ENCODE measurements at places on chromosomes 7 and 10.
A peak's percentile ranks its signal among the peaks of the same experiment; 100 is the strongest.

- DNase-seq = no peak
Measured at GRCh38 chr7:132456418-132456817, 119.9 kb downstream of the PLXNA4 start.

DNA sequence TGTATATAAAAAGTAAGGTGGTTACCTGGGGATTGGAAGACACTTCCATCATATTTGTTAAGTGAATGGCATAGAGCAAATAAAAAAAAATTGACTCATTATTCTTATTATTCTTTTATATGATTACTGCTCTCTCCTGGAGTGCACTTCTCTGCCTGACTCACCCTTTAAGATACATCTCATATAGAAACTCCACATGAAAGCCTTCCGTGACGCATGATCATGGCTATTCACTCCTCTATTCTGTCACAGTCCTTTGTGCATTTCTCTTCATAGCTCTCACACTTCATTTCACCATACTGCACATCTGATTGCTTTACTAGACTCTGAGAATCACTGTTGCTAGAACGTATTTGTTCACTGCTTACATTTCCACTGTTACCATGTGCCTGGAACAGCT is 597.3 kb downstream of the CNTNAP2 start:
- DNase-seq = no peak

DNA sequence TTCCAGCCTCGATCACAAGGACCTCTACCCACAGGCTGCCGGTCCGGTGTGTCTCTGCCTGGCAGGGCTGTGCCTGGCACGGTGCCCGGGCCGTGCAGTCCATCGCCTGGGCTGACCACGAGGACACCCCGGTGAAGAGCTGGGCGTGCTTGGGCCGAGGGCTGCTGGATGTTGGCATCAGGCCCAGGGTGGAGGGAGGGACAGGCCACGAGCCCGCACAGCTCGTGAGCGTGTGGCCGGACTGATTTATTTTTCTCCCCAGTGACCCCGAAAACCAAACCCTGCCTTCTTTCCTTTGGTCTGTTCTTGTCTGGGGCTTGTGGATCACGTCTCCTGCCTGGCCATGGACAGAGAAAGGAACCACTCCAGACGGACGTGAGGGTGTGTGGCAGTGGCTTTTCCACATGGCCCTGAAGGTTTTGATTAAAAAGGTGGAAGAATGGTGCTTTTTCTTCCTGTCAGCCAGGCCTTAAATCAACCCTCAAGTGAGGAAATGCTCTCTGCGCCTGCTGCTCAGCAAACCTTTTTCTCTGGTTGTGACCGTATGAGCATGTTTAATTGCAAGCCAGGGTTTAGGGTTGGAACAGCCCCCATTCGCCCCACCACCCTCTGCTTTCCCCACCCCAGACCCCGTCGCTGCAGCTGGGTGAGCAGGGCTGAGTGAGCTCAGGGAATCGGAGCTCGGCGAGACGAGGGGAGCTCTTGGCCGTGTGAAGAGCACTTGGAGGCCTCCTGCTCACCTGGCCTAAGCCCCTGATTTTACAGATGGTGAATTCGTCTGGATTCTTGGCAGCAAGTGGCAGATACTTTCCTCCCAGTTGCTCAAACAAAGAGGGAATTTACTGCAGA is 130.1 kb downstream of the RGS10 start:
- DNase-seq = peak; percentile 88

GRCh38 chr7:99019523-99020412 is 124.1 kb downstream of the SMURF1 start:
- no peak for DNase-seq

DNA sequence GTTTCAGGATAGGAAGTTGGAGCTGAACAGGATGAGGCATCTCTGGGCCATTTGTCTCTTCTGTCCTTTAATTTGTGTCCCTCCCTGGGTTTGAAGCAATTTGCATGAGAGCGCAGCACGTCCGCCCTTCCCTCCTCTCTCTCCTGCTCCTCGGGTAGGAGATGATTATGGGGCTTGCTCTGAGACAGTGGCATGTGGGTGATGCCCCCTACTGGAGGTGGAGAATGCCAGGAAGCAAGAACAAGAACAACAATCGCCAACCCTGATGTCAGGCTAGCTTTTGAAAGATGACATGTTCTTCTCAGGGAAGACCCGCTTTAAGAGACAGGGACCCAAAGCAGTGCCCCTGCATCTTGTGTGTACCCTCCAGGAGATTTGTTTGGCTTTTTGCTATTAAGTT is 63.9 kb upstream of the LOXL4 start:
- no peak for DNase-seq

- DNase-seq = no peak
Measured at GRCh38 chr10:43115881-43116595, 22.2 kb upstream of the CSGALNACT2 start.

- no peak for DNase-seq
Measured at GRCh38 chr10:120480848-120481247, 23.8 kb downstream of the PLPP4 start.

DNA sequence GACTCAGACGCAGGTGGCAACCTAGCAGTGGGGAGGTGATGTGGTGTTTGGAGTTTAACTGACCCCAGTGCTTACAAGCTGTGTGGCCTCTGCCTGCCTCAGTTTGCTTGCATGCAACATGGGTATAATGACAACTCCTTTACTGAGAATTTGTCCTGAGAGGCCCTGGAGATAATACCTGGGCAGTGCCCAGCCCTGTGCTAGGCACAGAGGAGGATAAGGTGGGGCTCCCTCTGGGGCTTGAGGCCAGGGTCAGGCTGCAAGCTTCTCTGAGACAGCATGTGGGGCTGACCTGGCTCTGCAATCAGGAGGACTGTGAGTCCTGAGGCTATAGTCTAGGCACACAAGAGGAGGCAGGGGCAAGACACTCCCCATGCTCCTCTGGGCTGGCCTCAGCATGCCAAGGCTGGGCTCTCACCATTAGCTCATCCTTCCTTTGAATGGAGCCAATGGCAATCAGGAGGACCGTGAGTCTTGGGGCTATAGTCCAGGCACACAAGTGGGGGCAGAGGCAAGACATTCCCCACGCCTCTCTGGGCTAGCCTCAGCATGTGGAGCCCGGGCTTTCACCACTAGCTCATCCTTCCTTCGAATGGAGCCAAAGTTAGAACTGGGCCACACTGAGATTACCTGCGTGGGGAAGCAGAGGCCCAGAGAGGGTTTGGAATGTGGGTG is 147.9 kb downstream of the RPS24 start:
- no peak for DNase-seq

DNA sequence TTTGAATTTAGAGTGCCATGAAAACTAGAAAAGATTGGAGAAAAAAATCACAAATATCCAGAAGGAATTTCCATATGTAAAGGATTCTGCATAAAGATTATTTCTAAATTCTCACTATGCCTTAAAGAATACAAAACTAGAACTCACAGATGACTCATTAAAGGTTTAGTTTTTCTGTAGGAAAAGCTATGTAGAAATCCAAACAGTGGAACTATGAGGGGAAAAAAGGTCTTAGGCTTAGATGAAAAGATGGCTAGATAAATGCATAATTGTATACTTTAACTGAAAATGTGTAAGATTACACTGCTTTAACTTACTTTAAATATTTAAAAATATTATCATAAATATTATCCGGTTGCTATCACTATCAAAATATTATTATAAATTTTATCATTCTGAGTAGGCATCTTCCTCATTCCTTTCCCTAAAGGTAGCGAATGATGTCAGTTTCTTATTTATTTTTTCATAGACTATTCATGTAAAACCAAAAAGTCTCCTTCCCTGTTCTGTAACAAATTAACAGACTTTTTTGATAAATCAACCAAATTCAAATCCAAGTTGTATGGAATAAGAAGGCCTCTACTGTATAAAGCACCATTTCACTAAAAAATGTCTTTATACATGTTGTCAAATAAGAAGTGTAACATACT is 69.1 kb upstream of the COMTD1 start:
- DNase-seq = no peak

DNA sequence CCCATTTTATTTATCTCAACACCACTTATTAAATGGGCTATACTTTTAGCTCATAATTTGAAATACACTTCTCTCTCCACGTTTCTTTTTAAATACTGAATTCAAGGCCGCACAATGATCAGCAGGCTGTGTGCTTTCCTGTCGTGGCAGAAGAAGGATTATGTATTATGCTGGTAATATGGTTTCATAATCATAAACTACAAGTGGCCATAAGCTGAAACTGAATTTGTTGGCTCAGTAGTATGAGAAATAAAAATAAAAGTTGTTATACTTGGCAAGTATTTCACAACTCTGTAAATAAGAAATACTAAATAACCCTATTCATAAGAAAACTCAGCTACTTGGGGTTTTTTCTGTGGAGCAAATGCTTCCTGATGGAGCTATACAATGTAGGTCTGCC is 313.6 kb downstream of the DOCK4 start:
- no peak for DNase-seq

DNA sequence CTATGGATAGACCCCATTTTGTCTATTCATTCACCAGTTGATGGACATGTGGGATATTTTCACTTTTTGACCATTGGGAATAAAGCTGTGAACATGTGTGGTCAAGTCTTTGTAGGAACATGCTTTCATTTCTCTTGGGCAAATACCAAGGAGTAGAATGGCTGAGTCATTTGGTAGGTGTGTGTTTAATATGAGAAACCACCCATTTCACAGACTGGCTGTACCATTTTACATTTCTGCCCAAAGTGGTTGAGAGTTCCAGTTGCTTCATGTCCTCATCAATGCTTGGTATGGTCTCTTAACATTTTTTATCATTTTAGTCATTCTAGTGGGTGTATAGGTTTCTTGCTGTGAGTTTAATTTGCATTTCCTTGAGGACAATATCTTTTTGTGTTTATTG is 124.9 kb upstream of the RHEB start:
- DNase-seq = no peak

DNA sequence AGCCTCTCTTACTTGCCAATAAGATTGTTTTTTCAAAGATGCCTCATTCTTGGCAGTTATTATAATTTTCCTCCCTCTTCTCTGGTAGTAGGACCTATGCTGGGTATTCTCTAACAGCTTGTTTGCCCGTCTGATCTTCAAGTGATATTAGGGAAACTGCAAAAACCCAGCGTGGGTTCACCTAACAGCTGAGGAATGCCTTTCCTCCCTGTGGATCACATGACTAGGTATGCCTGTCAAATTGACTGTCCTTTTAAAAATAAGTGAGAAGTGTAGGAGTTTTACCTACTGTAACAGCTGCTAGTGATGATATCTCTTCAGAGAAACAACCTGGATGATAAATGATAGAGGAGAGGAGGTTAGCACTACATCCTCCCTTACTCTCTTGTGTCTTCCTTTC is 22.0 kb downstream of the HECTD2 start:
- no peak for DNase-seq

DNA sequence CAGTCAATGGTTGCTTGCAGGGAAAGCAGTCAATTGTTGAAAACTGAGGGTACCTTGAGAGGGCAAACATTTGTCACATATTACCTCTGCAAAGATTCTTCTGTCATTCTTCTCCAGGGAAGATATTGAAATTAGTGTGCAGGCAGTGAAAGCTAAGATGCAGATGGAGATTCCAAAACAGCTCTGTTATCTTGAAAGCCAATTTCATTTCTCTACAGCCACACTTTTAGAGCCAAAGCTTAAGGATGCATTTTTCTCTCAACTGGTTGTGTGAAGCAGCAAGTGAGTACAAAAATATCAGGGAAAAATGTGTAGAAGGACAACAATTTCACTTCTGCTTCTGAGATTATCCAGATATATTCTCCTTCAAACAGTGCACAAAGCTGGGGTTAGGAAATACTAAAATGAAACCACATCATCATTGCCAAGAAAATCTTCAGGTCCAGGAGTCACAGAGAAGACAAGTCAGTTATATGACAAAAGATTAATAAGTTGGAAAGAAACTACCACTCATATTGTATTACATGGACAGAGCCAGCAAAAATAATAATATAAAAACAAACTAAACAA is 16.3 kb downstream of the SGMS1 start:
- DNase-seq = no peak

GRCh38 chr7:7104314-7104698 is 78.0 kb upstream of the C1GALT1 start:
- DNase-seq = no peak

DNA sequence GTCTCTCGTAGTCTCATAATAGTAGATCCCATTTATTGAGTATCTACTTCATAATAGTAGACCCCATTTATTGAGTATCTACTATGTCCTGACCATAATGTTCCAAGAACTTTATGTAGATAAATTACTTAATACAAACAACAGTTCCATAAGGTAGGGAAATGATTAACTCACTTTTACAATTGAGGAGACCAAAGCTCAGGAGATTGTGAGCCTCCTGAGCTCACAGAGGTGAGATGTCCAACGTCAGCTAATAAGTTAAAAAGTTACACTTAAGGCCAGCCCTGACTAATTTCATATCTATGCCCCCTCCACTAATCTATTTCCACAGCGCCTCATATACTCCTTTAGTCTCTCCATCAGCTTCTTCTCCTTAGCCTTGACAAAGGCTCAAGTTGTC is 17.5 kb upstream of the GGCT start:
- no peak for DNase-seq

DNA sequence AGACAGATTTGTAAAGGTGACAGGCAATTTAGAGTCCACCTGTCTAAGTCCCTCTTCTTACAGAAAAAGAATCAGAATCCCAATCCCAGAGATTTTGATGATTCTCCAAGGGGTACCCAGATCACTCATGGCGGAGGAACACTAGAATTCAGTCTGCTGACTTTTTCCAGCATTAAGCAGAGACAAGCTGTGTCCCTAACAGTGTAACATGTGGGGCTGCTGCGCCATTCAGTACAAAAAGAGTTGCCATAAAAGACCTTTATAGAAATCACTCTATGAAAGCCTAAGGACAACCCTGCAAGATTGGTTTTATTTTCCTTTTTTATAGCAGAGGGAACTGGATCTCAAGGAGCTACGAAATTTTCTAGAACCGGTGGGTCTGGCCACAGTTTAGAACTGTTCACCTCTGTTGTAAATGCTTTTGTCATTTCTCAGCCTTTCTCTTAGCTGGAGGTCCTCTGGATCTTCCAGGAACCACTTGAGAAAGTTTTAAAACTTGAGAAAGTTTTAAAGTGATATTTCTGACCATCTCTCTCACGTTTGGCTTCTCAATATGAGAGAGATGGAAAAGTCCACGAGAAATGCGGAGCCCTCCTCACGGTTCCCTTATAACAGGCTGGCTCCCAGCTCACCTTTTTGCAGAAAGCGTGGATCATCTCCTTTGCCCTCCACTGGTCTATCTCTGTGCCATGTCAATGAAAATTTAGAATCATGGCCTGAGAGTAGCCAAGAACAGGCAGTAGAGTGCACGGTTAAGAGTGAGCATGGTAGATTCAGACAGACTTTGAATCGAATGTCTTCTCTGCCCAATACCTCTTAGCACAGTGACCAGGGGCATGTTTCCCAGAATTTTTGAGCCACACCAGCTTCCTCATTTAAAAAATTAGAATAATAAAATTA is 826 bp downstream of the GIMAP7 start:
- no peak for DNase-seq

DNA sequence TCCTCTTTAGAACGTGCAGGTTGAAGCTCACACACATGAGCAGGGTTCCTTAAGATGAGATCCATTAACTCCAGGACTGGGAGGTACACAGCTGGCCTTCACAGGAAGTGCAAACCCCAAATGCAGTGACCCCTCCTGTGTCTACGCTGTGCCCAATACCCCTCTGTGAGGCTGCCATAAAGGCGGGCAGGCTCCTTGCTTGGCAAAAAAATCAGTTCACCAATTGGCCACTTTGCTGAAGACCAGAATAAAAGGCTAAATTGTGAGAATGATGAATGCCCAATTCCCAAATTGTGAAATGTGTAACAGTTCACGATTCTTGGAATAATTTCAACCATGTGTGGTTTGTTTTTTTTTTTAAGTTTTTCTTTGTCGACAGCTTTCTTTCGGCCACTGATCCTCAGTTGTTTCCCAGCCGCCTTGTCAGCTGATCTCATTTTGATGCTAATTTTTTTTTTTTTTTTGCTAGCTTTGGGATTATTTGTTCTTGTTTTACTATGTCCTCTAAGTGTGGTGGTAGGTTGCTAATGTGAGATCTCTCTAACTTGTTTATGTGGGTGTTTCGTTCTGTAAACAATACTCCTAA is 101.9 kb upstream of the PRSS58 start:
- DNase-seq = no peak

Measured in heart left ventricle (tissue), 16 donors.